ENCODE measurements at places on chromosomes 2 and 18. TPM values are rescaled to one million over a fixed set of nuclear protein-coding genes. Genes with fewer than 3 reads are reported as not detected.

ITGB6 gene
- not detected for total RNA-seq

DCAF17 gene
- 34.7 TPM for total RNA-seq

GRCh38 chr18:79239631-79240030 is 156.1 kb upstream of the NFATC1 start:
- DNase-seq, result no peak

PLA2R1 gene
- 27.0 TPM for total RNA-seq

ANTXR1 gene
- 31.5 TPM for total RNA-seq

GRCh38 chr18:23354625-23355024 is 98.5 kb upstream of the RIOK3 start:
- DNase-seq, result peak; percentile 73

CD8B2 gene
- not detected for total RNA-seq

GRCh38 chr2:62589691-62590356 is 83.8 kb upstream of the TMEM17 start:
- no peak for DNase-seq

DDX1 gene
- total RNA-seq, result 114 TPM

DNA sequence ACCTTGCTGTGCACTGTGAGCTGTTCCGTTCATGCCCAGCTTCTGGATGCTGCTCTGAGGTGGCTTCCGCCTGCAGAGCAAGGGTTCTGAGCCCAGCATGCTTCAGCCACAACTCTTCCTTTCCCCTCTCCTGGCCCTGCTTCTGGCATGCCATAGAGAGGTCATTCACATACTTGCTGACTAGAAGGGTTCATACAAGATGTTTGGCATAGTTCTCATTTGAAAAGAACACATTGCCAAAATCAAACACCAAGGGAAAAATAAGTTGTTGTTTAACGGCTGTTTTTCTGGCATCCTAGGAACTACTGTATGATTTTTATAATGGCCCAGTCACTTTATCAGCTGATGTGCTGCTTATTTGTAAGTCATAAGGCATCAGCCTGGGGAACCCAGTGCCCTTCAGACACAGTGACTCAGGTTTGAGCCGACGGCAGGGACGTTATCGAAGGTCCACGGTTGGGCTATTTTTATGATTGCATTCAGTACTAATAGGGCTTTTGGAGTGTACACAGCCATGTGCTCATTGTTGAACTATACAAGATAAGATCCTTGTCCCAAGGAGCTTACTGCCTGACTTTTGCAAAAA is 53.9 kb upstream of the CTAGE1 start:
- peak; percentile 98 for DNase-seq

SPC25 gene
- not detected for total RNA-seq

LYPD1 gene
- 0.74 TPM for total RNA-seq

DNA sequence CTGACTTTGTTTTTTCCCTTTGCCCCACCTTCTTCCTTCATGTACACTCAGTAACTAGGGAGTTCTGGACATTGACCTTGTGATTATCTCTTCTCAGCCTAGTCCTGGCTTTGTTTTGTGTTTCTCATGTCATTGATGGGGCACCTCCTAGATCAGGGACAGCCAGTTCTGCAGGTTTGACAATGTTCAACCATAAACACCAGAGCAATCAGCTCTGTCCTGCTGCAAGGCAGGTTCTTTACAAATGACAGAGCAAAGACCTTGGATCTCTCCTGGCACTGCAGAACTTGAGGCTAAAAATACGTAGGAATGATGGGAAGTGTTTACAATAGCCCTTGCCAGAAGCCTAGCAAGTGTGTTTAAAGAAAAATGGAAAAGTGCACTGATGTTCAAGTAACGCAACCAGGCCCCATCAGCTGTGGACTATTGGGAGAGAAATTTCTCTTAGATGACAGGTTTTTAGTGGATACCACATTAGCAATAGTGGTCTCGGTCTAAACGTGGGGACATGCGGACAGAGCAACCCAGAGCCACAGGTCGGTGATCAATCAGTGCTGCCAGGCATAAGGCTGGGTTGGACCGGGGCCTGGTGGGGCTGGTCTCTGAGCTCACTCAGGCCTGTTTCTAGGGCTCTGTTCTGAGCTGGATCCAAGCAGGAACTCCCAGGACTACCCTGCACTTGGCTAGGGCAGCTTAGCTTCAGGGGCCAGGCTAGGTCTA is 76.8 kb downstream of the SOWAHC start:
- DNase-seq, result peak; percentile 30

AQP12A gene
- not detected for total RNA-seq

DNA sequence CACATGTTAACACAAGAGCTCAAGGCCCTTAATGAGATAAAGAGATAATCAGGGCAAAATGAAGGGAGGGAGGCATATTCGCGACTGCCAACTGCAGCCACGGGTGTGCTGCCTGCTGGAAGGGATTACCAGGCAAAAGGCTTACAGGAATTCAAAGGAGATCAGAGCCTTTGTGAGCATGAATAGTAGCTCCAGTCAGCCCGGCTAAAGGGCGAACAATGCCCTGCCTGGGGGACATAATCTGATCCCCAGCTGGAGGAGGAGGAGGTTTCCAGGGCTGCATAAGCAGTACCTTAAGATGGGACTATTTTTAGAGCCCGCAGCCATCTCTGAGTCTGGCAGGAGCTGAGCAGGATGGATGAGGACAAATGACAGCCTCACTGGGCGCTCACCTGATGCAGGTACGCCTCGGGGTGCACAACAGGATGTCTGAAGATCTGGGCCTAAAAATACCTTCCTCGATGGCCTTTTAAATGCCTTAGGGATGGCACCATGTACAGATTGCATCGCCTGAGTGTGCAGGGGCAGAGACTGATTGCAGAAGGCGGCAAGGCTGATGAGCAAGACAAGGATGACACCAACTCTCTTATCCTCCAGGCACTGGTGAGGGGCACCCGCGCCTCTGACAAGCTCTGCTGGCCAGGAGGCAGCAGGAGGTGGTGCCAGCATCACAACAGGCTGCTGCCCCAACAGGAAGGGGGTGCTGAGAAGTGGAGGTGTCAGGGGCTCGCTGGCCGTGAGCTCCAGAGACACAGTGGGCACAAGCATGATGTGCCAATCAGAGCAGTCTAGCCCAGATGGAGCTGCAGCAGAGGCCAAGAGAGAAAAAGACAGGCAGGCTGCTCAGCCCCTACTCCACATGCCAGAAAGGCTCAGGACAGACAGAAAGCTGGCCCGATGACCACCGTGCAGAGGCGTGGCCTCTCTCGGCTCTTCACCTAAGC is 111.4 kb downstream of the EIPR1 start:
- no peak for DNase-seq

Data from fibroblast of the aortic adventitia (primary cell).